Hematopoietic multipotent progenitor cell (in vitro differentiated cells): ENCODE measurements at places on chromosomes 5 and 9.

DNA sequence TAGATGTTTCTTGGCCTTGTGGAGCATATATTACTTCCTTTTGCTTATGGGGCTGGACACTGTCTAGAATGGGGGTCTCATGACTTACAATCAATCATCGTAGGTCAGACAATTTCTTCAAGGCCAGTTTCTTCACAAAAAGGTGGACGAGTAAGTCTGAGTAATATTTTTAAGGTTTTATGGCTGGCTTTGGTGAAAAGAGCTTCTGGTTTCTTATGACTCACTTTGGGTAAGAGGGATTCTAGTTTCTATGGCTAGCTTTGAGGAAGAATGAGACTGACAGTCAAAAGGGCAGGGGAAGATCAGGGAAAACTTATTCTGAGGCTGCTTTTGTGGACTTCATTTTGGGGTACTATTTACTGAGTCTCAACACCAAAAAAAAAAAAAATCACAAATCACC is 2067.2 kb upstream of the C9orf72 start:
- DNase-seq: no peak

DNA sequence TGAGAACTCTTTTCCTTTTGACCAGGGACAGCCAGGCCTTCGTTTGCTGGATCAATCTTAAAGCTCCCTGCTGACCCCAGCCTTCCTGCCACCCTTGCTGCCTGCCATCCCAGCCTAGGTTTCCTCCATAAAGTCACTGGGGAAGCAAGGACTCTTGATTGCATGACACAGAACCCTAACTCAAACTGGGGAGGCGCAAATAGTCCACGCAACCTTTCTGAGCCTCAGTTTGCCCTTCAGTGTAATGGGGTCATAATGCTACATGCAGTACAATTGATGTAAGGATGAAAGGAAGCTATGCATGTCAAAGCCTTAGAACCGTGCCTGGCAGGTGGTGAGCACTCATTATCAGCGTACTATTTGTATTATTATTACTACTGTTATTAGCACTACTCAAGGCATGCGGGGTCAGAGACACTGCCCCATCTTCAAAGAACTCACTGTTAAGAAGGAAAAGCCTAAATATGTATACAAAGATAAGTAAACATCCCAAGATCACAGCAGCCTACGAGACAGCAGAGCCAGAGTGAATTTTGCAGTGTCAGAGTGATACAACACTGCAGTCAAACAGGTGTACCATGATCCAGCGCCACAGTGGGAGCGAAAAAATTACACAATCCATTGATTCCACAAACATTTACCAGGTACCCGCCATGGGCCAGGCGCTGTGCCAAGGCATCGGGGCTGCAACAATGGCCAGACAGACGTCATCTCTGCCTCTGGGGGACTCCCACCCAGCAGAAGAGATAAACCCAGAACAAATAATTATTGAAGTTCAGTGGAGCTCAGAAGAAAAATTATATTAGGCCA is 16.9 kb upstream of the CPLX2 start:
- DNase-seq: no peak

- no peak for DNase-seq
Measured at GRCh38 chr5:10666531-10667299, 94.3 kb downstream of the DAP start.

- no peak for DNase-seq
Measured at GRCh38 chr9:13033959-13034693, 245.4 kb downstream of the MPDZ start.

- no peak for DNase-seq
Measured at GRCh38 chr5:56715986-56716385, 99.4 kb upstream of the MAP3K1 start.

- DNase-seq: no peak
Measured at GRCh38 chr5:132526974-132527564, 16.3 kb downstream of the IL5 start.

DNA sequence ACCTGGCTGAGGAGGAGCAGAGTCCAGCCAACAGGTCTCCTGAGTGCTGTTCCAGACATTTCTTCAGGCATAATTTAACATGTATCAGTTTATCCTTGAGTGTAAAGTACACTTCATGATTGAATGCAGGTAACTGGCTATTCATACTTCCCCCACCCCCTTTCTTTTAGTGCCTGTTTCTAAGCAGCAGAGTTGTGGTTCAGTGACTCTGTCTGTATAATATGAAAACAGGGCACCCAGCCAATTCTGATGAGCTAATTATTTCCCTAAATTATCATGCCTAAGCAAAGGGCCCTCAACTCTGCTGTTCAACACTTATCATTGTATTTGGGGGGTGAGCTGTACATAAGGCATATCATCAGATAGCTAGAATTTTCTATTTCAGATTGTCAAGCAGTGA is 51.9 kb upstream of the ZSWIM6 start:
- no peak for DNase-seq

DNA sequence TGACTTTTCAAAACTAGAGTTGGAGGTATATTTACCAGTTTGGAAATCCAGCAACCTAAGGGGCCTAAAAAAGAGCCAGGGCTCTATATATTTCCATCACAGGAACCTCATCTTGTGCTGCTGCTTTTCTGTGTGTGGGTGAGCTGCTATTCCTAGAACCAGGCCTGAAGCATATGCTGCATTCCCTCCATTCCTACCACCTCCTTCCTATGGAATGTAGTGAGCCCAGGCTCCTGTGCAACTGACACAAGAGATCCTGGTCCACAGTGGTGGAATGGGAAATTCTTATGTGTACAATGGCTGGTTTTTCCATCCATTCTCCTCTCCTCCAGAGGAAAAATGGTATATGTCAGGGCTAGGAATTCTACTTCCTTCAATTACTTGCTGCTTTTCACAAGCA is 39.1 kb downstream of the SPEF2 start:
- no peak for DNase-seq

- no peak for DNase-seq
Measured at GRCh38 chr9:116278326-116278725, 124.7 kb downstream of the PAPPA start.

- no peak for DNase-seq
Measured at GRCh38 chr5:158050421-158050820, 191.5 kb upstream of the CLINT1 start.

GRCh38 chr5:140136624-140137023 is 10.9 kb downstream of the IGIP start:
- no peak for DNase-seq

- no peak for DNase-seq
Measured at GRCh38 chr5:65938256-65938655, 11.9 kb downstream of the ERBIN start.

GRCh38 chr9:91809581-91810285 is 140.3 kb downstream of the ROR2 start:
- no peak for DNase-seq

DNA sequence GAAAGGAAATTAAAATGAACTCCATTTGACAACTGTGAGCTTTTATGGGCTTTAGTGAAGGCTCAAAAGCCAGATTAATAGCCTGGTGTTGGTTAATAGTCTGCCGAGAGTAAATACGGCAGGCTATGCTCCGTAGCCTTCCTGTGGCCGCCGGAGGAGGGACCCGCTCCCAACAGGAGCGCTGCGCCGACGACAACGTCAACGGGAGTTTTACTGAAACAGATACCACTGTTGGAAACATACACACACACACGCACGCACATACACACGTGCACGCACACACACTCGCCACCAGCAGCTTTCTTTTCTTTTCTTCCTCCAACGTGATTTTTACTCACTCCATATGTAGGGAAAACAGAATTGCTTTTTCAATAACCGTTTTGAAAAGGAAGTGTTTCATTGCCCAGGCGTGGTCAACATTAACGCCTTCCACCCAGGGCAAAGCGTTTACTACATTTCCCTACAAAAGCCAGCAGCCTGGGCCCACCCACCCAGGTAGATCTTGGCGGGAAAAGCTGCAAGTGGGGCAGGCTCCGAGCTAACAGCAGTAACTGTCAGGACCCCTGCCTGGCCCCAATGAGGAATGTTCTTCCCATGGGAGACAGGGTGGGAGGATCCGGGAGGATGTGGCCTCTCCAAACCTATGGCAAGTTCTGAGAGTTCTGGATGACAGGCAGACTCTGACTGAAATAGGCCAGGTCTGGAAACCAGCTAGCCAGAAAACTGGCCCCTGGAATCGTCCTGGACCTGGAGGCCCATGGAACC is 72.3 kb downstream of the PAX5 start:
- no peak for DNase-seq

GRCh38 chr5:170211575-170212334 is 21.0 kb upstream of the C5orf58 start:
- no peak for DNase-seq

GRCh38 chr5:116487045-116487444 is 87.6 kb downstream of the SEMA6A start:
- no peak for DNase-seq

GRCh38 chr9:22068369-22068768 is 59.3 kb upstream of the CDKN2B start:
- DNase-seq: no peak
